NCI-H510A (cell line): ENCODE measurements at places on chromosomes 1 and 21.
A peak's percentile ranks its signal among the peaks of the same experiment; 100 is the strongest.

DNA sequence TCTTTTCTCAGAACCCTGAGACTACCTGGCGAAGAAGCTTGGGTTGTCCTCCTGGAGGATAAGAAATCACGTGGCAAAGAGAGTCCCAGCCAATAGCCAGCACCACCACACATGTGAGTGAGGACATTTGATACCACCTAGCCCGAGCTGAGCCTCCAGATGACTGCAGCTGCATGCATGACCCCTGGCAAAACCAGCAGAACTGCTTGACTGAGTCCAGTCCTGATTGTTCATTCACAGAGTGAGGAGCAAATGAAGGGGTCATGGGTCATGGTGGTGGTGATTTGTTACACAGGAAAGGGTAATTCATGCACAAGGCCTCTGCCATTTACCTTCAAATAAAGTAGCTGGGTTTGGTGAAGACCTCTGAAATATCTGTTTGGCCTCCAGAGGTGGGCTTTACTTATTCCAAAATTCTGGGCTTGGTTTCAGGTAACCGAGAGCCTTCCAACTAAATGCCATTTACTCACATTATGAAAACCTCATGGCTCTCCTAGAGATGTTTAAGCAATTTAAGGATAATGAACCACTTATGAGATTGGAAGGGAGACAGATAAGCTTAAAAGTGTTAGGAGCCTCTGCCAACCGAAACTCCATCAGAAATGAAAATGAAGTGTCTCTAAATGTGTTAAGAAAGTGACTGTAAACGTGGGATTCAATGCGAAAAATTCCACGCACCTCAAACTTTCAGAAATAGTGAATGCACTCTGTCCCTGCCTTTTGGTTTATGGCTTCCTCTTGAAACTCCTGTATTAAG, 163.3 kb downstream of the SLC35F3 start:
- peak; percentile 4 for DNase-seq

DNA sequence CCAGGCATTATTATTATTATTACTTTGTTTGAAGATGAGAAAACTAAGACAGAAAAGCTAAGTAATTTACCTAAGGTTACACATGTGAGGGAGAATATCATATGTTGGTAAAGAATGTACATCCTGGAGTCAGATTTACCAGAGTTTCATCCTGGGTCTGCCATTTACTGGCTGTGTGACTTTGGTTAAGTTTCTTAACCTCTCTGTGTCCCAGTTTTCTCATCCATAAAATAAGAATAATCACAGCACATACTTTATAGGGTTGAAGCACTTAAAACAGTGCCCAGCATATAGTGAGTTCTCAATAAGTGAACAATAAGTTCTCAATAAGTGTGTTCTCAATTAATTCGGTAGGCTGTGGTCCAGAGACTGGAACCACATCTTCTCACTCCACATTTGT, 32.5 kb downstream of the UBE2U start:
- no peak for DNase-seq

DNA sequence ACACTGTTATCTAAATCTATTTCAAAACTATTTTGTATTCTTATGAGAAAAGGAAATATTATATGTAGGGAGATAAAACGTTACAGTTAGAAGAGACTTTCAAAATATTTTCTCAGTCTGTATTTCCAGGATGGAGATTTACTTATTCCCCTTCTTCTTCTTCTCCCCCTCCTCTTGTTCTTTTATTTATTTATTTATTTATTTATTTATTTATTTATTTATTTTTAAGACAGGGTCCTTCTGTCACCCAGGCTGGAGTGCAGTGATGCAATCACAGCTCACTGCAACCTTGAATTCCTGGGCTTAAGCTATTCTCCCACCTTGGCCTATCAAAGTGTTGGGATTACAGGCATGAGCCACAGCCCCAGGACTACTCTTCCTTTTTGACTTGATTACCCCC, 2.8 kb upstream of the RPF1 start:
- DNase-seq, result no peak

DNA sequence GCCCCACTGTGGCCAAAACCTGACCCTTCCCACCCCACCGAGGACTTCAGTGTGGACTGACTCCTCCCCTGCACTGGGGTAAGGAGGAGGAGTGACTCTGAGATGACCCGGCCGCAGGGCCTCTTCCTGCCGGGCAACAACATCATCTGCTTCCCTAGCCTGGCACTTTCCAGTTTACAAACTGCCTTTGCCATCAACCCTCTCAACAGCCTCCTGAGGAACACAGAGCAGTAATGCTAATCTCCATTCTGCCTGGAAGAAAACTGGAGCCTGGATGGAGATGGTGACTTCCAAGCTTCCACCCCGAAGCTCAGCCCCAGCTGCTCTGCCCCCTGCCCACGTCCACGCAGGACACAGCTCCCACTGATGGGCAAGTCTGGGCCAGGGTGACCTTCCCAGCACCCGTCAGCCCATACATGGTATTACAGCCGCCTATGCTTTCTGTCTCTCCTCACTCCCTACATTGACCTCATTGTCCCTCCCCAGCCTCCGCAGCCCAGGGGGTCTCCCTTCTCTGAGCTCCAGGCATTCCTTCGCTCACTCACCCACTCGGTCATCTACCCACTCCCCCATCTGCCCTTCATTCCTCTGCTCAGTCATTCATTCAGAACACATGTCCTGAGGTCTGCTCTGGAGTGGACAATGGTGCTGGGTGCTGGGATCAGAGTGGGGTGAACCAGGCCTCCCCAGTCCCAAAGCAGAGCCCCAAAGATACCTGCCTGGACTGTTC, 34.2 kb downstream of the RAP1GAP start:
- no peak for DNase-seq

DNA sequence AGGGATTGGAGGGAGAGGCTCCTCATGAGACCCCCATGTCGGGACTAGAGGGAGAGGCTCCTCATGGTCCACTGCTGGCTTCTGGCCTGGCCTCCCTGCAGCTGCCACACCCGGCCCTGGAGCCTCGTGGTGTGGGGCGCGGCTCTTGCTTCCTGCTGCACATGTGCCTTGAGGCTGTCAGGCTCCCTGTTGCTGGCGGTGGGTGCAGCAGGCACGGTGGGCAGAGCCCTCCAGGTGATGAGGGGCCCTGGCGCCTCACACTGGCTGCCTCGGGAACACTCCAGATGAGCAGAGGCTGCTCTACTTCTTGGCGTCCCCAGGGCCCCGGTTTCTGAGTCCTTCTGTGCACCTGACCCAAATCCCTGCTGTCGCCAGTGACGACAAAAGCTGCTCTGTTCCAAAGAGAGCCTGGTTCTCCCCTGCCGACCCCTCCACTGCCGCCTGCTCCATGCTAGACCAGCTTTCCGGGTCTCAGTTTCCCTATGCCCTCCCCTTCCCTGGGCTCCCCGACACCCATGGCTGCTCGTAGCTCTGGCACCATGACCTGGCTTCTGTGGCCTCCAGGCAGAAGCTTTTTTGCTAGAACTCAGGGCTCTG, 9.7 kb upstream of the ATAD3B start:
- DNase-seq, result peak; percentile 49

- no peak for DNase-seq
Observed at GRCh38 chr1:59761443-59761842, 53.3 kb upstream of the HOOK1 start.

DNA sequence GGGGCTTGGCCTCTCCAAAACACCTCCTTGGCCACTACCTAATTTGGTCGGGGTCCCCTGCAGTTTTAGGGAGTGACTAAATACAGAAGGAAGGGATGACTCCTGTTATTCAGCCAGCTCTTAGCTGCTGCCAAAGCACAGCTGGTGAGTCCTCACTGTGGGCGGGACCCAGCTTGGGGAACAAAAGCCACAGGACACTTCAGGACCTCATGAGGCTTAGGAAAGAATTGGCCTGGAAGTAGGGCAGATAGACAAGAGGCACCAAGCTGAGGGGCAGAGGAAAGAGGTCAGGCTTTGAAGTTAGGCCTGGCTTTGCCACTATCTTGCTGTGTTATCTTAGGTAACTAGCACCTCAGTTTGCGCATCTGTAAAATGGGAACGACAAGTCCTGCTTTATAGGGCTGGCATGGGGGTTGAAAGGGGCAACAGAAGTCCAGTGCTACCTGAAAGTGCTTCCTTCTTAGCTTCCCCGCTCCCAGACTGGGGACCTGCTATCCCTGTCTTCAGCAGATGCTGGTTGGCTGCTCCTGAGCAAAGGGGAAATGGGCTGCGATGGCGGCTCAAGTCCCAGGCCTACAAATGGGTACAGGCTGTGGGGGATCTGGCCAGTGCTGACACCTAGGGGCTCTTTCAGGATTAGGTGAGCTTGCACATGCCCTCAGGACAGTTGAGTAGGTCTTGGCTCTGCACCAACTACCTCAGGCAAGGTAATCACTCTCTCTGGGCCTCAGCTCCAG, 15.7 kb downstream of the IFI6 start:
- no peak for DNase-seq

DNA sequence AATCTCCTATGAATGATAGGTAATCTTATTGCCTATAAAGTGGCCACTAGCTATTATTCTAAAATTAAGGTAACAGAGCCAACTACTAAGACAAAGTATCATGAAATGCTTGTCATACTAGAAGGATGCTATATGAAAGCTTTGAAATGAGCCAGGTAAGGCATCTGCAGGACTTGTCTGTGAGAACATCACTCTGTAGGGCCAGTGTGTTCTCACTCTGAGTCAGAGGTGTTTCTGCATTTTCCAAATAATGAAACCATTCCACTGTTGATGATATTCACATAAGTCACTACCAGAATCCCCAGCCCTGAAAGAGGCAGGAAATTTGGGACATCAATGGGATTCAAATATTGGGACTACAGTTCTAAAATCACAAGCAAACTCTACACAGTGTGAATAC, 25.8 kb upstream of the GBP5 start:
- DNase-seq, result no peak

DNA sequence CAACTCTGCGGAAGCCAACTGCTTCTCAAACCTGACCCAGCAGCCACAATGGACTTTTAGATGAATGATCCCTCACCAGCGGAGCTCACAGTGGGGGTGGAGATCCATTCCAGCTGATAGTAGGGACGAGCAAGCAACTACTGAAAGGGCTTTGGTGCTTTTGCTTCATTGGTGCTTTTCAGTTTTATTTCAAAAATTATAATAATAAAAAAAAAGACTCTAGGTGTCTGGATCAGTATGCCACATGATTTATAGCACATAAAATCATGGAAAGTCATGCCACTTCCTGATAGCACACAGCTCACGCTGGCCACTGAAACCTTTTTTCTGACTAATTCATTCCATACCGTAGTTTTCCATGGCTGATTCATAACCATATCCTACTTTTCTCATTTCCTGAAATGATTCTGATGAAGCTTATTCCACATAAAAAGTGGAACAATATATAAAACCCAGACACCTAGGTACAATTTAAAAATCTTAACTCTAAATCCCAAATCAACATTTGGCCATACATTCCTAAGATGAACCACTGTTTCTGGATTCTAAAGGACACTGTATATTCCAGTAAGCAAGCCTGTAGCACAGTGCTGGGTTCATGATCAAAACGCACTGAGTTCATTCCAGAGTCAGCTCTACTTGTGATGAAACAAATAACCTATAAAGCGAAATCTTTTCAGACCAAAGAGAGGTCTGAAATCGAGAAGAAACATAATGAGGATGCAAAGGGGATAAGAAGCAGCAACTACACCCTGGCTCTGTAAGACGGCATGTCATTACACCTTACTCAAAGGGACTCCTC, 41.3 kb upstream of the KCNE1 start:
- no peak for DNase-seq

DNA sequence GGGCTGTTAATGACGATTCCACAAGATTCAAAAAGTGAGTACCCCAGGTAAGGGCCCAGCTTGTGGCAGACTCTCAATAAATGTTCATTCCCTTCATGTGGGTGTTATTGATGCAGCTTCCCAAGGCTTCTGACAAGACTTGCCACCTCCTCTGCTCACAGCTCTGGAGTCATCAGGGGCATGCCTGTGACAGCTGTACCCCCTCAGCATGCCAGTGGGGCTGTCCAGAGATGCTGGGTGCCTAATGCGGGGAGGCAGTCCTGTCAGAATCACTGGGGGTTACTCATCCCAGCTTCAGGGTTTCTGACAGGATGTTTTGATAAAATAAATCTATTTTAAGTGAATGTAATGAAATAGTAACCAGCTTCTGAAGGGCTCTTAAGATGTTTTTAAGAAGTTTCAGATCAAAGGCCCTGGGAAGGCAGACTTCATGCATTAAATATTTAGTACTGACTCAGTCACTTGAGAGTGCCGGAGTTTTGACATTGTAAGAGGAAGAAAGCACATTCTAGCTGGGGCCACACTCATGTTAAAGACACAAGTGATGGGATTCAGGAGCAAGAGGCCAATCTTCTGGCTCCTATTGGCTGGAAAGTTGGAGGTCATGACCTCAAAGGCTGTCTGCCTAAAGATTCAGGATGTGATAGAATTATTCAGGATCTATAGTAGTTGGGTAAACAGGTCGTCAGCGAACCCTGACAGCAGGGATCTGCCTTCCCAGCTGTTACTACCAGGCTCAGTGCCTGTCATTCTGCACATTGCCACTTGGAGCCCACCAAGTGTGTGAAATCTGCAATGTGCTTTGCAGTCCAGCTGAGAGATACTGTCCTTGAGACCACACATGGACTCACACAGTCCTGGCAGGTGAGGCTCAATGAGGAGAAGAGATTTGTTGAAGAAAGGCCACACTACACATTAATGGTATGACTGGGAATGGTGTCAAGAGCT, 239.6 kb upstream of the BEND5 start:
- DNase-seq, result no peak

DNA sequence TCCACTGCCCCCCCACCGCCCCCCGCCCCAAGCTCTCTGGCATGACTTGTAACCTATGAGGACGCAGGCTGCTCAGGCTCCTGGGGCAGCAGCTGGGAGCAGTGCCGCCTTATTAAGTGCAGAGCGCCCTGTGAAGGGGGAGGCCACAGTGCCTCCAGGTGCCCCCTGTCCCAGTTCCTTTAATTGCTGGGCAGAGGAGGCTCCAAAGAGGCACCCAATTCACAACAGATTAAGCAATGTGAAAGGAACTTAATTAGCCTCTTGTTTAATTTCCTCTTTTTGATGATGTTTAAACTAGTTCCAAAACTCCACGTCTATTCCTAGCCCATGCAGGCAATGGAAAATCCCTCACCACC, 3.0 kb downstream of the RXFP4 start:
- DNase-seq, result peak; percentile 49

GRCh38 chr1:197692965-197693364, 82.3 kb downstream of the DENND1B start:
- no peak for DNase-seq

- no peak for DNase-seq
Observed at GRCh38 chr1:23722652-23723051, 20.6 kb upstream of the ELOA start.

DNA sequence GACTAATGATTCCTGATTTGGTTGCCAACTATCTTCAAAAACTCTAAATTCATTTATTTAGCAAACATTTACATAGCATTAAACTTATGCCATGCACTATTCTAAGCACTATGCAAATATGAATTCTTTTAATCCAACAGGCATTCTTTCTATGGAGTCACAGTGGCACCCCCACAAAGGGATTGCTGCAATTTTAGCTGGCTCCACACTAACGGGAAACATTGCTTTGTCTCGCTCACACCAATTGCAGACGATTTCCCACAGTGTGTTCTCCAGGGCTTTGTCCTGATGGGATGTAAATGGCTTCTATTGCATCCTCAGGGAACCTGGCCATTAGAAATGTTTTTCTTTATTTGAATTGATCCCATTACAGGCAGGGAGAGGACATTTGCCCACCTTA, 259.1 kb downstream of the BARHL2 start:
- no peak for DNase-seq
